Activated CD4-positive, alpha-beta T cell treated with anti-CD3 and anti-CD28 coated beads, Interleukin-2, amount 50 U/mL, for 4 hours (primary cell): ENCODE measurements at places on chromosomes 2 and 18.

GRCh38 chr2:238448031-238448955 is 21.6 kb downstream of the ASB1 start:
- no peak for DNase-seq

- DNase-seq = peak; percentile 54
These were observed 9.1 kb upstream of the ARID5A start for GRCh38 chr2:96527286-96528005.

DNA sequence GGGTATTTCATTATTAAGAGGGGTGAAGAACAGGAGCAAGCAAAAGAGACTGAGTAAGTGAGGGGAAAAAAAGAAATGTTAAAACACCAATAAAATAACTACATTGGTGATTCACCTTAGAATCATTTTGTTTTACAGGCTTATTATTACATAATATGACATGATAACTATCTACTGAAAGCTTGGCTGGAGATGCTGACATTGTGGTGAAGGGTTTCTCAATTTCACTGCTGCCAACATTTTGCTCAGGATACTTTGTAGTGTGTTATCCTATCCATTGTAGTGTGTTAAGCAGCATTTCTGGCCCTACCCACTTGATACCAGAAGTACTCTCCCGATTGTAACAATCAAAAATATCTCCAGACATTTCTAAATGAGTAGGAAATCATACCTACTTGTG is 1564.6 kb upstream of the NXPH2 start:
- no peak for DNase-seq

DNA sequence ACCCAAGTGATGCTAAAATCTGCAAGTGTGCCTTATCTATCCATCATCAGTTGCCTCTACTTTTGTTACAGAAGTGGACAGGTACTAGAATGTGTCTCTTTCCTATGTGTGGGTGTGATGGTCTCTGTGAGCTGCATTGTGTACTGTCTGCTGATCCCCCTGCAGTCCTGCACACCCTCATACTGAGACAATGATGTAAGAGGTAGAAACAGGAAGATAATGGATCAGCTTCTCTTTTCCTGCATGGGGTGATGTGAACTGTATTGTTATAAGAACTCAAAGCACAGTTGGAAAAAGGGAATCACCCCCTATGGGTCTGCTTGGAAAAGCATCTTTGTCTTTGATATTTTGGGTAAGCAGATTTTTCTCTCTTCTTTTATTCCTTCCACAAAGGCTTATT is 537.6 kb upstream of the CDH2 start:
- no peak for DNase-seq

GRCh38 chr2:147989809-147990403 is 30.6 kb downstream of the ORC4 start:
- peak; percentile 22 for DNase-seq

DNA sequence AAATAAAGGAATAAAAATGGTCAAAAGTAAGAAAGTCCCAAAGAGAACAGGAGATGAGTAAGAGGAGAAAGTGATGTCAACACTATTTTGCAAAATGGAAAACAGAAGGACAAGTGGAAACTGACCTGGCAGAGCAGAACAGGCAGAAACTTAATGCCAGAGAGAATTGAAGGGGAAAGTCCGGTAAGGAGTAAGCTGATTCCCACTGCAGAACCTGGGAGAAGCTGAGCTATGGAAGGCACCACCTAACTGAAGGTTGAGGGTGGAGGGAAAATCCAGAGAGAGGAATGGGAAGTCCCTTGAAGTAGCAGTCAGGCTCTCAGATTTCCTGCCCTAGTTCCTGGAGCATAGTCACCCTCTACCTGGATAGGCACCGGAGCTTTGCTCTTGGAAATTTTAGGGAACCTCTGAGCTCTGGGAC is 59.8 kb downstream of the MOGAT1 start:
- no peak for DNase-seq

DNA sequence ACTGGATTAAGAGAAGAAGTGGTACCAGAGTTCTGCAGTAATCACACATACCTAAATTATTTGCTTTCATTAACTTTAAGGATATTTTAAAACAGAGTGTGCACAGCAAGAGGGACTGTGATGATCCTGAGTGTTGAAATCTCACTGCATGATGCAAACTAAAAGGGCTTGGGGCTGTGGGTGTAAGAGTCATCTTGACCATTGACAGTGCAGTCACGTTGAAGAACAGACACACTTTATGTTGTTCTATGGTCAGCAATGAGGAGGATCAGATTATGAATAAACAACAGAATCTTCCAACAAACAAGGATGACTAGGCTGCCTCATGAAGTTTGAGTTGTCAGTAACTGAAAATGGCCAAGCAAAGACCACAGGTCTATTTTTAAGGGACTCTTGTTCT is 87.2 kb upstream of the GALNT5 start:
- no peak for DNase-seq

DNA sequence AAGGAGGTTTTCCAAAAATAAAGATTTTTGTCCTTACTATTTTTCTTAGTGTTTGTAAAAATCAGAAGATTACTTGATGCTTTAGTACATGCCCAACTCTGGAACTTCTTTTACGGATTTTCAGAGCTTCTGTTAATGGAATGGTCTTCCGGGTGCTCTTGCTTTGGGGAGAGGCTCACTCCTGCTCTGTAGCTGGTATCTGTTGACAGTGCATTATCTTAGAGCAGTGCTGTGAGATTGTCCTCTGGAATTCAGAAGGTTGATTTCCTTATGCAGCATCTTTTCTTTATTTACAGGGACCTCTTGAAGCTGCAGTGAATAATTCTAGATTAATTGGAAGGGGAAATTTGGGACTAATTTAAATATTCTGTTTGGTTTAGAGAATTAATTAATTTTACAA is 4.6 kb downstream of the MAPRE2 start:
- no peak for DNase-seq

- DNase-seq = no peak
These were observed 712.9 kb downstream of the NUP35 start for GRCh38 chr2:183837157-183837556.

- DNase-seq = no peak
These were observed 617.3 kb upstream of the REG3G start for GRCh38 chr2:78407960-78408794.

- DNase-seq = no peak
These were observed 33.9 kb upstream of the VIT start for GRCh38 chr2:36662638-36663037.

GRCh38 chr2:174785481-174785880 is 21.2 kb upstream of the CHRNA1 start:
- no peak for DNase-seq

DNA sequence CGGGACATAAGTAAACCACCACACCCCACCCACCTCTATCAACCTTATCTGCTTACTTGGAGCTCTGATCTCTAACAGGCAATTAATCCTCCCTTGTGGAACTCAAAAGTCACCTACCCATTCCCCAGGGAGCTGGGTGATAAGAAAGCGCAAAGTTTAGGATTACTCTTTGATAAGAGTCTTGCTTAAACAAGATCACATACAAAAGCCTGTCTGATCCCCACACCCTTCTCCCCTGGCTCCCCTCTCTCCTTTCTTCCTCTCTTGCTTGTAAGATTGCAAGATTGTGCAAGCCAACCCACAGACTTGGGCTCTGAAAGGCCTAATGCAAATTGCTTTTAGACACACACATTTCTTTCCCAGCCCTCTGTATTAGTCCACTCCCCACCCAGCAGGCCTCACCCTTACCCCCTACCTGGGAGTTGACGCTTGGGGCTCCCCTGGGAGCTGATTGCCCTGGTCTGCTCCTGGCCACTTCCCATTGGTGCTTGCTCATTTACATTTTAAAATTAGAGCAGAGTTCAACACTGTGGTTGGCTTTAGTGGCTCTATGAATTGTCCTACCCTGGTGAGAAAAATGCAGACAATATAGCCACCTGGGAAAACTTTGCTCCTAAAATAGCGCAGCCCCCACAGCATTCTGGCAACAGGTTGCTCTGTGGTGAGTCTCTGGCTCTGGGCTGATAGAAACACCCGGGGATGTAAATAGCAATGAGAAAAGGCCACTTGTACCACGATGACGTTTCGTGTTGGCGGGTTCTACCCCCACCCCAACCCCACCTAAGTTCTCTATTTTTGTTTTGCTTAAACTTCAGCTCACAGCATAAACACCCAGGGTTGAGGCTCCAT is 92.8 kb upstream of the MSH2 start:
- DNase-seq = no peak

DNA sequence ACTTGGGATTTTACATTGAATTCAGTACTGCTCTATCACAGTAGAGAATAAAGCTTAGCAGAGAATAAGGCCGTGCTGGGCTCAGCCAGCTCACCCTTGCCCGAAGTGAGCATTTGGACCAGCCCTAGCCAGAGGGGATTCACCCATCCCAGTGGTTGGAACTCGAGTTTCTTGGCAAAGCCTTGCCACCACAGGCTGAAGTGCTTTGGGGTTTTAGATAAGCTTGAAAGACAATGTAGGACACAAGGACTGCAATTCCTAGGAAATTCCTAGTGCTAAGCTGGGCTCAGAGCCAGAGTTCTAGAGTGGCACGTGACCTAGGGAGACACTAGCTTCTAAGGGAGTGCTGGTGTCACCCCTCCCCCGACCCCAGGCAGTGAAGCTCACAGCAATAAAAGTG is 28.0 kb downstream of the SERPINB11 start:
- no peak for DNase-seq

DNA sequence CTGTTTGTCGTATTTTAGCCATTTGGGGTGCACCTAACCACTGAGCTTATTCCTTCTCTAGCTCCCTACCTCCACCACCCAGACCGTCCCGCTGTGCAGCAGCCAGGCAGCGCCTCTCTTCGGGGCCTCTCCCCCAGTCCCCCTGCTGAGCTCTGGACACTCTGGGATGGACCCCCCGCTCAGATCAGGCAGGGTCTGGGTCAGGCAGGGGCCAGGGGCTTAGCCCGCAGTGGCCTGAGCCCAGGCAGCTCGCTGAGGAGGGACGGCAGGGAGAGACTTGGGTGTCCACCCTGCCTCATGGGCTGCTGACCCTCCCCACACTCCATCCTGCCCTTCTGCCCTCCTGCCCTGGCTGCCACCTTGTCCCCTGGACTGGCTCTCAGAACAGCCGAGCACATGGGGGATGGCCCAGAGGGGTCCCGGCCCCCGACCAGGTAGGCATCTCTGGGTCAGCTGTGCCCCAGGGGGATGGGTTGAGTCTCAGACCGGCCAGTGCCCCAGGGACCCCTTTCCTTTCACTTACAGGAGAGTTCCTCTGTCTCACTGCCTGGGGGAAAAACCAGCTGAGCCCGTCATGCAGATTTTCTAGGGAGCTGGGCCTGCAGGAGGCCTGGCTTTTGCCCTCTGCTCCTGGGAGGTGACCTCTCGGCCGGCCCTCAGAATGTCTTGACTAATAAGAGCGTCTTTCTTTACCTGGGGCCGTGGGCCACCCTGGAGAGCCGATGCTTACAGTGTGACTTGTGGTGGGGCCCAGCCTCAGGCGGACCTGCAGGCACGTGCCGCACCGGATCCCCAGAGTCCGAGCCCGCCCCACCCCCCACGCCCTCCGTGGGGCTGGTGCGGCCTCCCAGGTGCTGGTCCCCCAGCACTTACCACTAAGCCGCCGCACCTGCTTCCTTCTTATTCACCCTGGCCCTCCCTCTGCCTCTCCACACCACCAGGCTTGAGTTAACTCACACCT is 22.8 kb upstream of the PXDN start:
- DNase-seq = no peak

DNA sequence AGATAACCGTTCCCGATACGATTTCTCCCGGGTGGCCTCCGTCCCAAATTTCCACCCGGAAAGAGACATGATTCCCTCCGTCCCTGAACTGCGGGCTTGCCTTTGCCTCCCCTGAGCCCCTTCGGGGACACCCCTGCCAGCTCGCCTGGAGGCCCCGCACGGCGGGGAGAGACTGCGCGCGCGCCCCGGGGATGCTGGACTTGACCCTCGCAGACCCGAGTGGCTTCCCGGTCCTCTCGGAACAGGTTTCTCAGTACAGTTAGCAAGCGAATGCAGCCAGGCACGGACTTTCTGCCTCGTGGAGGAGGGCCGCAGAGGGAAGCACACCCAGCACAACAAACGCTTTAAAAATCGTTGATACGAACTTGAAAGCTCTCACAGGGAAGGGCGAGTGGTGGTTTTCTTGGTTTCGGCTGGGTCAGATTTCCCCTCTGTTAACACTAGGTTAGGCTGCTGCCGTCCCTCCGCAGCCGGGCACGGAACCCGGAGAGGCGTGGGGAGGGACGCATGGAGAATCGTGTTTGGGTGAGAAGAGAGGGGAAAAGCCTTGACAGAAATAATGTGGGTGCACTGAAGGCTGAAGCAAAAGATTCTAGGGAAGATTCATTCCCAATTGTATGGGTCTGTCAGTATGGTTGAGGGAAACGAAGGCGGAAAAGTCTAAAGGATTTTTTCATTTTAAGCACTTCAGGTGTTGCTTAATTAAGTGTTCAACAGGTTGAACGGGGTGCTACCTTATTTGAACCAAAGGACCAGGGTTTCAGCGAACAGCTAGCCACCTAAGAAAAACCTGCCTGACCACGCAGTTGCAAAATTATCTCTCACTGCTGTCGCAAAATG is 916 bp downstream of the TNFRSF11A start:
- no peak for DNase-seq

DNA sequence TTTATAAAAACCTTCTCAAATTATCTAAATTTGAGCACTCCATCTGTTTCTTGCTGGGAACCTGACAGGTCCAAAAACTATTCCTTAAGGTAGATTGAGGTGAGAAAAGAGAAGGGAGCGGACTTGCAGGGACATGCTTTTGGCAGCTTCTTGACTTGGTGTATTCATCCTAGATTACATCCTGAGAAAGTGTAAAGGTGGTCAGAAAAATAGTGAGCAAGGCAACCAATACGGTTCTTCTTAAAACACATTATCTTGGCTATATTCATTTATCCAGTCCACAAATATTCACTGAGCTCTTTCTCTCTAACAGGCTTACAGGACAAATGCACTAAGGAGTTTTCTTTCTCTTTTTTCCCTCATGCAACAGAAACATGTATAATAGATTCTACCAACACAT is 230.0 kb downstream of the LRP1B start:
- no peak for DNase-seq

DNA sequence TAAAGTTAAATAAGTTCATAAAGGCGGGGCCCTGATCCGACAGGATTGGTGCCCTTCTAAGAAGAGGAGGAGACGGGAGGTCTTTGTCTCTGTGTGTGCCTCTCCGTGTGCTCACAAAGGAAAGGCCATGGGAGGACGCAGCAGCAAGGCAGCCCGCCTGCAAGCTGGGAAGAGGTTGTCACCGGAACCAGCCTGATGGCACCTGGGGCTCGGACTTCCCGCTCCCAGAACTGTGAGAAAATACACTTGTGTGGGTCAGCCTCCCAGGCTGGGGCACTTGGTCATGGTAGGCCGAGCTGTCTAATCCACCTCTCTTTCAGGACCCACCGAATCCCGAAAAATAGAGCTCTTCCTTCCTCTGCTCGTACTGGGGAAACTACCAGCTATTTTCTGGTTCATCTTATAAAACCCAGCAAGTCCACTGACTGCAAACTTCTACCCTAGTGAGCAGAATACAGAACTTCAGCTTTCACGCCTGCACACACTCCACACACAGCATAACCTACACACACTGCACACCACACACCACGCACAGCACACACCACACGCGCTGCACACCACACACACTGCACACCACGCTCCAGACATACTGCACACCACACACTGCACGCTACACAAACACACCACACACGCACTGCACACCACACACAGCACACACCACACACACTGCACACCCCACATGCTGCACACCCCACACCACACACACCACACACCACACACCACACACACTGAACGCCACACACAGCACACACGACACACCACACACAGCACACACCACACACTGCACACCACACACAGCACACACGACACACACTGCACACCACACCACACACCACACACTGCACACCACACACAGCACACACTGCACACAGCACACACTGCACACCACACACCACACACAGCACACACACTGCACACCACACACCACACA is 58.1 kb downstream of the ASB1 start:
- DNase-seq = no peak
